ENCODE measurements at places on chromosomes 6 and 20.

GRCh38 chr6:24126586-24127192, 674 bp downstream of the NRSN1 start:
- DNase-seq: no peak

- no peak for DNase-seq
Observed at GRCh38 chr6:53440336-53440945, 91.7 kb upstream of the ELOVL5 start.

DNA sequence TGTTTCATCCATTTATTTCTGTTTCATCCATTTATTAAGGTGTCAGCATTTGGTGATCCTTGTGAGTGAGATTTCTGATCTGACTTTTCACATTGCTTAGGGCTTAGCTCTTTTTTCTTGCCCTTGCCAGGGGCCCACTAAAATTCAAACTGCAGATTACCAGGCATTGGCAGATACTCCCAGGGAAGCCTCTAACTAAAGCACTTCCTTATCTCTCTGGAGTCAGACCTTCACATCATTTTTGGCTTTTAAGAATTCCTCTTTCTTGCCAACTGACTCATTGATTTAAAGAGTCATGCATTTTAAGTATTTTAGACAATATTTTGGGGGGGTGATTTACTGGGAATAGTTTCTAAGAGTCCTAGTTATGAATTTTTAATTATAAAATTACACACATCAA, 2.6 kb upstream of the WFDC8 start:
- no peak for DNase-seq

DNA sequence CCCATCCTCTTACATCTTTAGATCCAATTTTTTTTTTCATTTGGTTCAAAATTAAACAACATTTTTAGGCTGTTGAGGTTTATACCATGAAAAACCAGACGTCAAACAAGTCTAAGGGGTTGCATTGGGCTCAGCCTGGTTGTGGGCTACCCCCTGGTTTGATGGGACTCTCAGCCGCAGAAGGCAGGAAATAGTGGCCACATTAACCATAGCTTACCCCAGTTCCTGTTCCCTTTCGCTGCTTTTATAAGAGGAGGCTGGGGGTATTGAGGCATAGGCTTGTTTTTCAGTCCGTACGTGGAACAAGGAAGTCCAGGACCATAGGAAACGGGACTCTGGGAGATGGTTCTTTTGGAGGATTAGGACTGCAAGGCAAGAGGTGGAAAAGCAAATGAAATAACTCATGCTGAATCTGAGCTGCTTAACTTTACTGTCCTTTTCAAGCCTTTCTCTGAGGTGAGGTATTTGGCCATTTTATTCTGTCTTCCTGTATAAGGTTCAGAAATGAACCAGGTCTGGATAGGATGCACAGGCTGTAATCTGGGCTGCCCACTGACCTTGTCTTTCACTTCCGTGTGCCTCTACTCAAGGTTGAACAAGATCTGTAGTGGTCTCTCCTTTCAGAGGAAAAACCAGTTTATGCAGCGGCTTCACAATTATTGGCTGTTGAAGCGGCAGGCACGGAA, 7.7 kb downstream of the BRPF3 start:
- no peak for DNase-seq

DNA sequence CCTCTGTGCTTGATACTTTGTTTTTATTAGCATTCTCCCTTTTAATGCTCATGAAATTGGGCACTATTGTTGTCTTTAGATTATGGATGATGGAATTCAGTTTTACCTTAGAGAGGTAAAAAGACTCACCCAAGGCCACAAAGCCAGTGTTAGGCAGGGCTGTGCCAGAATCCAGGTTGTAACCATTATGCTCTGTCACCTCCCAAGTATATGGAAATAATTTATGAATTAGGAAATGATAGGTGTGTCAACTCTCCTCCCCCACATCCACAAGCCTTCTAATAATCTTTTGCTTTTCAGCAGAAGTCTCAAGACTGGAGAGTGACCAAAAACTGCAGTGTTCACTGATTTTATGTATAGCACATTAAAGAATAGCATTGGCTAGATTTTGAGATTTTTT, 13.0 kb downstream of the DCBLD1 start:
- no peak for DNase-seq

DNA sequence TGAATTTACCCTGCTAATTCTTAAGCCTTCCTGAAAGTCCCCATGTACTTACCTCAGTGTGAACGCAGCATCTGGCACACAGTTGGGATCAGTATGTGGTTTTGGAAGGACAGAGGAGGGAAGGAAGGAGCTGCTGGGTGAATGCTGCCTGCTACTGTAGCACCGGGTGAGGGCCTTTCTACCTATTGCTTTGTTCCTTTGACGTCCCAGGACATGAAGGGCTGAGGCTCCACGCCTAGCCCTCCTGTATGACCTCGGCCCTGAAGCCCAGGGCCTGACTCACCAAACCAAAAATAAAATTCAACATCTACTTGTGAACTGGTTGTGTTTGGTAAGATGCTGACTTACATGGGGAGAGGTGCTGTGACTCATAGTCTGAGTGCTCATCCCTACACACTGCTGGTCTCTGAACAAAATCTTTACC, 51.1 kb downstream of the ARID1B start:
- DNase-seq: no peak

DNA sequence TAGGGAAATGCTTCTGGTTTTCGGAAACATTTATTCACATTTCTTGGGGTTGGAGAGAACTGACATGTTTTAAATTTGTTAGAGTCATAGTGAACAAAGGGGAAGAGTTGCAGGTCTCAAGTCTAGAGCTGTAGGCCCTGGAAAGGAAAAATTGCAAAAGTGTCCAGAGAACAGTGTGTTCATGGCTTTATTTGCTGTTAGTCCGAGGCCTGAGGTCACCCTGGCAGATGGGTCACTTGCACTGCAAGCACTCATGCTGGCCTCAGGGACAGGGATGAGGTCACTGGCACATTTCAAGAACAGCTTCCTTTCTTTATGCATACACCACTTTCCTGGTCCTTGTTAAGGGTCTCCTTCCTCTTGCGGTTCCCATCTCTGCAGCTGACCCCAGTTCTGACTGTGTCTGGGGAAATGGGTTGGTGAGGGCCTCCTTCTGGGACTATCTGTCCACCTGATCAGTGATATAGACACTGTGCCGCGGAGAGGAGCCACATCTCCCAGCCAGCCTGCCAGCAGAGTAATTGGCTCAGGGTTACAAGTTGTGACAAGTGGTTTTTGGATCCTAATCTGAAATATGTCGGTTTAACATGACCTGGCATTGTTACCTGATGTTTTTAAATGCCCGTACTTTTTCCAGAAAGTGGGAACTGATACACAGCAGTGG, 194.0 kb downstream of the EYA4 start:
- no peak for DNase-seq

DNA sequence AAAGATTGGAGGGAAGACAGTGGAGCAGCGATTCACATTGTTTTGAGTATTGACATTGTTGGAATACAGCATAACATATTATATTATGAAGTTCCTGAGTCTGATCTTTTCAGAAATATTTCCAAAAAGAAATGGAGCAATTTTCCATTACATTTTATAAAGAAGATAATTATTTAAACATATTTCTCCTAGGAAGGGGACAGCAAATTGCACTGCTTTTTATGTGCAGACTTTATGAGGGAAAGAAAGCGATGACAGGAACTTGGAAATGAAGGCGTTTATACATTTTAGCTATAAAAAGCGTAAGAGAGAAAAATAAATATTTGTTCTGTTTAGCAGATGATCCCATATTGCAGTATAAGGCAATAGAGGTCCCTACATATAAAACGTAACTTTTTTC, 117.0 kb upstream of the EDN1 start:
- DNase-seq: no peak

- DNase-seq: no peak
Observed at GRCh38 chr20:44601801-44602204, 19.4 kb downstream of the PKIG start.

- no peak for DNase-seq
Observed at GRCh38 chr6:154938221-154938580, 56.9 kb upstream of the TIAM2 start.

DNA sequence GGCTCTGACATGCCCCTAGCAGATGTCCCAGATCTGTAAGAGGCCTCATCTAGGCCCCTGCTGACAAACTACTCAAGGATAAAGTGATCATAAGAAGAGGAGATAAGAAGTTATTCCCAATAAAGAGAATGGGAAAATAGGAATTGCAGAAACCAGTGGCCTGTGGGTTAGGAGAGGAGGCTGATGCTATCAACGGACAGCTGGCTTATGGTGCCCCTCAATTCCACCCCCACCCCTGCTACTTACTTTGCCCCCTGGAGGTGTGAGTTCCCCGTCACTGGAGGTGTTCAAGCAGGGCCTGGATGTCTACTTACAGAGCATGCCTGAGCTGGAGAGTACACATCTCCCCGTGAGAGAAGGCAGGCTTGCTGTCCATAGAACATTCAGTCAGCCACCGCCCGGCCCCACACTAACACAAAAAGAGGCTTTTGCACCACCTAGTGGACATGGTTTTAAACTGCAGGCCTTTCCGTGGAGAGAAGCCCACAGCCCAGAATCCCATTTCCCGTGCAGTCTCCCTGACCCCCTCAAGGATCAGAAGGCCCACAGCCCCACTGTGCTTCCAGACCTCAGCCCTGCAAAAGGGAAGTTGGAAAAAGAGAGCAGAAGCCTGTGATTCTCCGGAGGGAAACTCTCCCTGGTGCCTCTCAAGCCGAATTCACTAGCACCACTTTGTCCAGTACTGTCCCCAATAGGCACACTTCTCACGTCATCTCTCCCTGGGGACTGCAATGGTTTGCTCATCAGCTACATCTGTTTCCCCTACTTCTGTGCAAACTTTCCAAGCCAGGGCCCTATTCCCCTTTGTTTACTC, 23.8 kb upstream of the BNIP5 start:
- peak; percentile 82 for DNase-seq

DNA sequence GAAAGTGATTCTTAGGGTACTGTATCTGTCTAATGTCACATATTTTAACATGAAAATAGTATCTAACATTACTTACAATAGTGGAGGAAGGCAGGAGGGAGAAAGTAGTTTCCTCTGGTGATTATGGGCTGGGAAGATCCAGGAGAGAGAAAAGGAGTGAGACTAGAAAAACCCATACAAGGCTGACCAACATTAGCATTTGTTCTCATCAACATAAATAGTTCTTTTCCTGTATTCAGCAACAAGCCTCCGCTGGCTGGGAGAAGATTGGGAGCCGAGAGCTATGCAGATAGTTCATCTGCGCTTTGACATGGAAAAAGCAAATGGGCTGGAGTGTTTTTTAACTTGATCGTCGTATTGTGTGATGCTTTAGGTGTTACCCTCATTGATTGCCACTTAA, 239.4 kb downstream of the PHACTR1 start:
- no peak for DNase-seq

DNA sequence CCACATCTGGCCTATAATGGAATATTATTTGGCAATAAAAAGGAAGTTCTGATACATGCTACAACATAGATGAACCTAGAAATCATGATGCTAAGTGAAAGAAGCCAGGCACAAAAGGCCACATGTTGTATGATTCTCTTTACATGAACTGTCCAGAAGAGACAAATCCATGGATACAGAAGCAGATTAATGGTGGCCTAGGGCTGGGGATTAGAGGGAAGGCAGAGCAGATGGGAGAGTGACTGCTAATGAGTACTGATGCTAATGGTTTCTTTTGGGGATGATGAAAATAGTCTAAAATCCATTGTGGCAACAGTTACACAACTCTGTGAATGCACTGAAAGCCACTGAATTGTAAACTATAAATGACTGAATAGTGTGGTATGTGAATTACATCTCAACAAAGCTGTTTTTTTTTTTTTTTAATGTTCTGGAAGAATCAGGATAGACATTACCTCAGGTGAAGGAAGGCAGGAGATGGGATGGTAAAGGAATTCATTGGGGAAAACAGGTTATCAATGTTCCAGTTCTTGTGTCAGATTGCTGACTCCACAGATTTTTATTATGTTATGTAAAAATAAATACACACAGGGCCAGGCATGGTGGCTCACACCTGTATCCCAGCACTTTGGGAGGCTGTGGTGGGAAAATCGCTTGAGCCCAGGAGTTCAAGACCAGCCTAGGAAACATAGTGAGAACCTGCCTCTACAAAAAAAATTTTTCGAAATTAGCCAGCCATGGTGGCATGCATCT, 8.9 kb upstream of the SOX12 start:
- DNase-seq: no peak

DNA sequence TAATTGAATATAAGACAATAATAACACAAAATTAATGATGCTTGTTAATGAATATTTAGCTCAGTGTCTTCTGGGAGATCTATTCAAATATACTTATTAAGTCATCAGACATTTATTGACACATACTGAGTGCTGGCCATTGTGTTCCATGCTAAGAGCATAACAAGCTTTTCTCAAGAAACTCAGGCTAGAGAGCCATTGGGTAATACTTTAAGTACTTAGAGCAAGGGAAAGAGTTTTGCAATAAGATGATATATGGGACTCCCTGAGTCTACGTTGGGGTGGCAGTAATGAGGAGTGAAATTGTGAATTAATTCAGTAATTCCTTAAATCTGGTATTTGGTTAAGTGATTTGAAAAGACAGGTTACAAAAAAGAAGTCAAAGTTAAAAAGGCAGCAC, 11.1 kb downstream of the TMEM200A start:
- DNase-seq: no peak

GRCh38 chr6:138797806-138798446, 2.0 kb downstream of the ECT2L start:
- no peak for DNase-seq

- no peak for DNase-seq
Observed at GRCh38 chr6:168452685-168453377, 11.8 kb downstream of the SMOC2 start.

- DNase-seq: no peak
Observed at GRCh38 chr20:6956574-6956973, 189.1 kb downstream of the BMP2 start.

- no peak for DNase-seq
Observed at GRCh38 chr6:86938814-86939213, 1.5 kb downstream of the HTR1E start.

GRCh38 chr20:44809380-44810060, 826 bp downstream of the RIMS4 start:
- DNase-seq: no peak

DNA sequence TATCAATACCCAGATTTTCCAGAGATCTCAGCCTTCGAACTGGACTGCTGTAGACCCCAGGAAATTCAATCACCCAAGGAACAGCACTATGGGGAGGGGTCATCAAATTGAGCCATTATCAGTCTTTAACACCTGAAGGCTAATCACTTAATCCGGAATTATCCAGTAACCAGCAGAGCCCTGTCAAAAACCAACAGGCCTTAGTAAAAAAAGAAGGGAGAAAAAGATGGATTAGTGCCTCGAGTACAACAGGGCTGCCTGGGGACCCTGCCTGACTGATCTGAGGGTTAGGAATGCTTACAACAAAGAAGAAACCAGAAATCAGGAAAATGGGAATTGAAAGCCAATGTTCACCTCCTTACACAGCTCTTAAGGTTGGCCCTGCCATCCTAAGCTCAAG, 7.6 kb downstream of the RRAGD start:
- DNase-seq: no peak

All from head of caudate nucleus (tissue), 42 donors.